ENCODE measurements at places on chromosomes 16 and 17. TPM values are rescaled to one million over a fixed set of nuclear protein-coding genes. Genes with fewer than 3 reads are reported as not detected.

DNA sequence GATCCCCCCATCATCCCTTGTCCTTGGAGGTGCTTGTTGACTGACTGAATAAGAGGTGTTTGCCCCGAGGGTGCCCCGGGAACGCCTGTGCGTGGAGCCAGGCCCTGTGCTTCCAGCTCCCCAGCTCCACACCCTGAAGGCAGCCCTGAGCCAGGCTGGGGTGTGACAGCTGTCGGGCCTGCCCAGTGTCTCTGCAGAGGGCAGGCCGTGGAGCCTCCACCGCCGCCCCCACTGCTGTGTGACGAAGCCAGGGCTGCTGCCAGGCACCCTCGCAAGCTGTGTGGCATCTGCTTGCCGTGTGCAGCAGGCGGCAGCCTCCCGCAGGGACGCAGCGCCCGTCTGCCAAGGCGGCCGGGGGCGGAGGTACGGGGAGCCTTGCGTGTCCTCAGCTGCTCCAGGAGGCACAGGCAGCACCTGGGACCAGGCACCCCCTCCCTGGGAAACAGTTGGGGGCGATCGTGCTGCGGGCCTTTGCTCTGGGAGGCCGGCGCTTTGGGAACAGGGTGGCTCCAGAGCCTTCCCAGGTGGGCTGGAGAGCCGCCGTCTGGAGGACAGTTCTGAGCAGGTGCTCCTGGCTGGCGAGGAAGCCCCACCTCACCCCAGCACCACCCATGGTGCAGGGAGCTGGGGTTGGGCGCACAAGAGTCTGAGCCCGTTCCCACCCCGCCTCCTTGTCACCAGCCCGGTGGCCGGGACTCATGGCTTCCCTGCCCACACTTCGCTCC, 26.6 kb downstream of the GSE1 start:
- peak overlapping the region; percentile 71 for H3K27ac ChIP-seq
- H3K4me1 ChIP-seq: no peaks in the 10 kb centered on the region
- H3K36me3 ChIP-seq: no peaks in the 10 kb centered on the region
- DNase-seq: peak; percentile 61
- H3K27me3 ChIP-seq: no peaks in the 10 kb centered on the region

DNA sequence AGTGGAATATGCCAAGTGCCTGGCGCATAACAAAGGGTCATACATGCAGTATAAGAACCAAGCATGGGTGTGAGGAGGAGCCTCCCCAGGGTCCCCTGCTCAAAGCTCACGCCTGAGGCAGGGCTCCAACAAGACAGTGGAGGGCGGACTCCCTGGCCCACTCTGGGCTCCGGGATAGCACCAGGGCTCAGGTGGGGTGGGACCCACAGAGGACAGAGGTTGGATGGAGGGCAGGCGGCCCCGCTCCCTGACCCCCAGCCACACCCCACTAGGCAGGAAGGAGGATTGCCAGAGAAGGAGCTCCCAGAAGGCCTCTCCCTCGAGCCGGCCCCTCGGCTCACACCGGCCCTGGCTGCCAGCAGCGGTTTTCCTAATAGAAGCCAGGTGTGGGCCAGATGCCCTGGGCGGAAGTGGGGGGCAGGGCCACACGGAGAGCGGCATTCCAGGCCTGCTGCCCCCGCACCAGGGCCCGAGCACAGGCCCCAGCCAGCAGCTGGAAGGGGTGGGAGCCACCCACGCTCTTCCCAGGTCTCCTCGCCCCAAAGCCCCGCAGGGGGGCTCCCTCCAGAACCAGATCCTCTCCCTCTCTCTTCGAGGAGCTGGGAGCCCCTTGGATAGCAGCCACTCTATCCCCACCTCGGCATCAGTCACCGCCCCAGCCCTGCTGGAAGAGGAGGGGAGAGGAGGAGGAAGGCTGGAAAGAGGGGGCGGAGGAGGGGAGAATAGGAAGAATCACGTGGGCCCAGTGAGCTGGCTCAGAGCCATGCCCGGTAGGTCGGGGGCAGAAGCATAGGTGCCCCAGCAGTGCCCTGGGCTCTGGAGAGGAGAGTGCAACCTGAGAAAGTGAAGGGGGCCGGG, 21.0 kb downstream of the VASN start:
- H3K36me3 ChIP-seq: peaks cover 8% of the 10 kb centered on the region
- peaks cover 29% of the 10 kb centered on the region for H3K4me1 ChIP-seq
- H3K4me3 ChIP-seq: no peak overlapping the region

Gene HASPIN
- total RNA-seq: not detected

Gene TMEM238L
- not detected for total RNA-seq

GRCh38 chr17:32875923-32876416, 954 bp downstream of the MYO1D start:
- no peaks in the 10 kb centered on the region for H3K27me3 ChIP-seq
- H3K27ac ChIP-seq: peak overlapping the region; percentile 96
- no peaks in the 10 kb centered on the region for H3K36me3 ChIP-seq
- peak overlapping the region; percentile 92 for H3K4me3 ChIP-seq

GRCh38 chr16:82181461-82182185, 11.6 kb upstream of the MPHOSPH6 start:
- DNase-seq: no peak
- no peaks in the 10 kb centered on the region for H3K27me3 ChIP-seq
- no peaks in the 10 kb centered on the region for H3K4me1 ChIP-seq
- no peaks in the 10 kb centered on the region for H3K36me3 ChIP-seq
- H3K4me3 ChIP-seq: no peak overlapping the region
- no peak overlapping the region for H3K27ac ChIP-seq

Gene KCNH6
- not detected for total RNA-seq

DNA sequence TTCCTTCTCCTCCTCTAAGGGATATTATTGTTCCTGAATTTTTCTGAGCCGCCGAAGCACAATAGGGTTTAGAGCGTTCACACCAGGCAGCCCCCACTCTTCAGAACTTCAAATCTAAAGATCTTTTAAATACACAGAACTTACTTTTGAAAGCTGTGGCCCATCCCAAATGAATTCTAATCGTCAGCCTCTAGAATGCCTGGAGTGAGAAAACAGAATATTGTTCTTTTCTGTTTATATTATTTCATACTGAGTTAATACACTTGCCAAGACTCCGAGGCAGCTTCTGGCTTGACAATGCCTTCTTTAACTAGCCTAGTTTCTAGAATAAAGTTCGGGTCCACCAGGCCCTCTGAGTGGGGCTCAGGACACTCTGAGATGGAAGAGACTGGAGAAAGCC, 405.6 kb downstream of the WWOX start:
- H3K4me1 ChIP-seq: no peaks in the 10 kb centered on the region
- no peaks in the 10 kb centered on the region for H3K36me3 ChIP-seq
- no peak overlapping the region for H3K4me3 ChIP-seq
- H3K27ac ChIP-seq: peak overlapping the region; percentile 3

GRCh38 chr16:15492091-15492740, 57.8 kb downstream of the BMERB1 start:
- H3K27ac ChIP-seq: no peak overlapping the region
- H3K27me3 ChIP-seq: no peaks in the 10 kb centered on the region
- no peak for DNase-seq
- H3K36me3 ChIP-seq: no peaks in the 10 kb centered on the region
- peaks cover 24% of the 10 kb centered on the region for H3K4me1 ChIP-seq
- H3K4me3 ChIP-seq: no peak overlapping the region

DNA sequence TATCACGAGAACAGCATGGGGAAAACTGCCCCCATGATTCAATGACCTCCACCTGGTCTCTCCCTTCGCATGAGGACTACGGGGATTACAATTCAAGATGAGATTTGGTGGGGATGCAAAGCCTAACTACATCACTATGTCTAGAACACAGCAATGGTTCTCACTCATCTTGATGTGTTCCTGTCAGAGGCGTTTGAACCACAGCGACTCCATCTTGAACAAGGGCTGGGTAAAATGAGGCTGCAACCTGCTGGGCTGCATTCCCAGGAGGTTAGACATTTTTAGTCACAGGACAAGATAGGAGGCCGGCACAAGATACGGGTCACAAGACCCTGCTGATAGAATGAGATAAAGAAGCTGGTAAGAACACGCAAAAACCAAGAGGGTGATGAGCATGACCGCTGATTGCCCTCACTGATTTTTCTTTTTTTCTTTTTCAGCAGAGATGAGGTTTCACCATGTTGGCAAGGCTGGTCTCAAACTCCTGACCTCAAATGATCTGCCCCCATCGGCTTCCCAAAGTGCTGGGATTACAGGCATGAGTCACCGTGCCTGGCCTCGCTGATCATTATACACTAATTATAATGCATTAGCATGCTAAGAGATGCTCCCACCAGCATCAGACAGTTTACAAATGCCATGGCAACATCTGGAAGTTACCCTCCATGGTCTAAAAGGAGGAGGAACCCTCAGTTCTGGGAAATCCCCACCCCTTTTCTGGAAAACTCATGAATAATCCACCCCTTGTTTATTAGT, 3.0 kb upstream of the PPY start:
- H3K36me3 ChIP-seq: no peaks in the 10 kb centered on the region
- H3K27ac ChIP-seq: no peak overlapping the region
- H3K4me1 ChIP-seq: no peaks in the 10 kb centered on the region
- H3K4me3 ChIP-seq: no peak overlapping the region
- H3K27me3 ChIP-seq: no peaks in the 10 kb centered on the region
- no peak for DNase-seq

Gene TTLL6
- total RNA-seq: not detected

GRCh38 chr16:67425061-67425460, 5.9 kb upstream of the HSD11B2 start:
- no peaks in the 10 kb centered on the region for H3K27me3 ChIP-seq
- no peaks in the 10 kb centered on the region for H3K4me1 ChIP-seq
- H3K27ac ChIP-seq: no peak overlapping the region
- no peak for DNase-seq
- H3K4me3 ChIP-seq: no peak overlapping the region
- H3K36me3 ChIP-seq: no peaks in the 10 kb centered on the region

- H3K36me3 ChIP-seq: no peaks in the 10 kb centered on the region
- H3K4me1 ChIP-seq: no peaks in the 10 kb centered on the region
- no peaks in the 10 kb centered on the region for H3K27me3 ChIP-seq
- no peak overlapping the region for H3K27ac ChIP-seq
These were observed 60.5 kb upstream of the ACSM2B start for GRCh38 chr16:20636671-20637070.

Gene CCDC40
- 3.0 TPM for total RNA-seq

- DNase-seq: no peak
- no peaks in the 10 kb centered on the region for H3K36me3 ChIP-seq
- H3K4me3 ChIP-seq: no peak overlapping the region
- H3K27me3 ChIP-seq: no peaks in the 10 kb centered on the region
- H3K4me1 ChIP-seq: peaks cover 9% of the 10 kb centered on the region
These were observed 21.6 kb upstream of the PHOSPHO1 start for GRCh38 chr17:49252148-49252695.

- peaks cover 63% of the 10 kb centered on the region for H3K36me3 ChIP-seq
- DNase-seq: no peak
- no peaks in the 10 kb centered on the region for H3K27me3 ChIP-seq
- H3K4me1 ChIP-seq: no peaks in the 10 kb centered on the region
These were observed 9.4 kb downstream of the SCPEP1 start for GRCh38 chr17:56987283-56987834.

- H3K27ac ChIP-seq: peak overlapping the region; percentile 80
- H3K4me3 ChIP-seq: no peak overlapping the region
- no peaks in the 10 kb centered on the region for H3K36me3 ChIP-seq
- DNase-seq: peak; percentile 98
- peaks cover 82% of the 10 kb centered on the region for H3K4me1 ChIP-seq
These were observed 12.8 kb downstream of the CRISPLD2 start for GRCh38 chr16:84832488-84833143.

DNA sequence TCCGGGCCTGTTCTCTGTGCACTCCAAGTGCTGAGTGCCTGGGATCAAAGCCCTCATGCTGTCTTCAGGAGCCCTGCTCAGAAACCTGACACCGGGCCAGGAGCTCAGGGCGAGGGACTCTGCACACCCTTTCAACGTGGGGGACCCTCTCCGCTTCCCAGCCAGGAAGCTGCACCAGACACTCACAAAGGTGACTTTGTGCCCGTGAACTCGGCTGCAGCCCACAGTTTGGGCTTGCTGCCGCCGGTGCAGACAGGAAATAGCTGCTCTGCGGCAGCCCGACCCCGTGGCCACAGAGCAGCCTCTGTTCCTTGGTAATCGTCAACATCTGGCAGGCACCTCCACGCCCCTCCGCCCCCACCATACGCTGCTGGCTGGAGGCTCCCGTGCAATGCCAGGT, 93.4 kb upstream of the METRNL start:
- no peak overlapping the region for H3K27ac ChIP-seq
- H3K27me3 ChIP-seq: no peaks in the 10 kb centered on the region
- H3K4me3 ChIP-seq: no peak overlapping the region

Gene FOXF1
- total RNA-seq: 0.44 TPM

Gene CLEC18A
- 0.47 TPM for total RNA-seq

DNA sequence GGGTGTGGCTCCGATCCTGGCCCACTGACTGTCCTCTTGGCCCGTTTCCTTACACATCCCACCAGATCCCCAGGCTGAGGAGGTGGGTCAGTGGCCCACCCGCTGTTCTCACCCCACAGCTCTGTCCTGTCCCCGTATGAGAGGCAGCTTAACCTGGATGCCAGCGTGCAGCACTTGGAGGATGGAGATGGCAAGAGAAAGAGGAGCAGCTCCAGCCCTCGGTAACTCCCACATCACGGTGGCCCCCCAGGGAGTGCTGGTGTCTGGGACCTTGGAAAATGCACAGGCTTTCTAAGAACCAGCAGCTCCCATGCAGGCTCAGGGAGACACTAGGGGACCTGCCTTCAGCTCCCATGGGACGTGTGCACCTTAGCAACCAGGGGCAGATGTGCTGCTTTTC, 4.2 kb upstream of the LLGL2 start:
- H3K27ac ChIP-seq: no peak overlapping the region
- no peak for DNase-seq
- no peaks in the 10 kb centered on the region for H3K27me3 ChIP-seq
- no peak overlapping the region for H3K4me3 ChIP-seq
- no peaks in the 10 kb centered on the region for H3K4me1 ChIP-seq

- H3K36me3 ChIP-seq: no peaks in the 10 kb centered on the region
- no peak overlapping the region for H3K4me3 ChIP-seq
- H3K4me1 ChIP-seq: no peaks in the 10 kb centered on the region
These were observed 23.0 kb downstream of the CCDC182 start for GRCh38 chr17:57721967-57722703.

DNA sequence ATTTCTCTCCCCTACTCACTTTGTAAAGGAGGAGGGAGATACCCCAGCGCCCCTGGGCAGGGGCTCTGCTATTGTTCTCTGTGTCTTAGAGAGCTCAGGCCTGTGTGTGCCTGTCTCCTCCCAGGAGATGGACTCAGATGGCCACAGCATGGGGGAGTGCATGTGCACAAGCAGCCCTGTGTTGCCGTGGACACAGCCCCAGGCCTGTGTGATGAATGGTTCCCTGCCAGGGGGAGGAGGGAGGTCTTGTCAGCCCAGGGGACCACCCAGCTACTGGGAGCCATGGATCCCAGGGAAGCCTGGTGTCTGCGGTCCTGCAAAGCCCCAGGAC, 26.3 kb downstream of the GINS2 start:
- H3K4me1 ChIP-seq: no peaks in the 10 kb centered on the region
- H3K27ac ChIP-seq: no peak overlapping the region
- no peaks in the 10 kb centered on the region for H3K27me3 ChIP-seq

- no peak overlapping the region for H3K4me3 ChIP-seq
- H3K36me3 ChIP-seq: peaks cover 33% of the 10 kb centered on the region
- no peaks in the 10 kb centered on the region for H3K27me3 ChIP-seq
These were observed 4.7 kb downstream of the NAT9 start for GRCh38 chr17:74771319-74771914.
